Activated naive CD8-positive, alpha-beta T cell treated with anti-CD3 and anti-CD28 coated beads for 36 hours (primary cell): ENCODE measurements at places on chromosomes 1 and 21.
A peak's percentile ranks its signal among the peaks of the same experiment; 100 is the strongest.

DNA sequence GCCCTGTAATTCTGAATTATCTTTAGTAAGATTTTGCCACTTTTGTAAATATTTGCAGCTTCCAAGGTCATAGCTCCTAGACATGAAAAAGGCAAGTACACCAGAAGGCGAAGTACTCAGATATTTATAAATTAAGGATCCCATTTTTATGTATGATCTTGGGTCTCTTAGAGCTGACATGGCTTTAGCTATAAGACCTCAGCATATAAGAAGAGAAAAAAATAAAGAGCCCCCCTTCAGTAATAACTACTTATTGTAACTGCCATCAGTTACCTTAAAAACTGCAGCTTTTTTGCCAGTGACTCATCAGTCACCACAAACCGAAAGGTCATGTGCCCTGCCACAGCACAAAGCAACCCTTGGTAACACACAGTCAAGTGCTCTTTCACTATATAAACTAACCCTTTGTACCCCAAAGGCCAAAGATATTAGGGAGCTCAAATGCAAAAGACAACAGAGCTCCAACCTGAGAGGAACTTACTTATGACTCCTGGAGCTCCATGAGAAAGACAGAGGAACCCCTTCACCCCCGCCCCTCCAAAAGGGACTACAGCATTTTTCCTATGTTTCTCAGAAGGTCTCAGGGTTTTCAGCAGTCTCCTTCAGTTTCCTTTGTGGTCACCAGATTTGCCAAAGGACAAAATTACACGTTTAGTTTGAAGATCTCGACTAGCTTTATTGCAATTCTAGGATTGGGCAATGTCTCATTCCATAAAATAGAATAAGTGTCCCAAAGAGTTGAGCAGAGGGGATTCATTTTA is 219.8 kb upstream of the DUSP10 start:
- DNase-seq, result peak; percentile 58

GRCh38 chr1:85134583-85135391 is 66.0 kb downstream of the SYDE2 start:
- DNase-seq, result no peak

- no peak for DNase-seq
Measured at GRCh38 chr1:199335496-199335895, 692.0 kb upstream of the NR5A2 start.

DNA sequence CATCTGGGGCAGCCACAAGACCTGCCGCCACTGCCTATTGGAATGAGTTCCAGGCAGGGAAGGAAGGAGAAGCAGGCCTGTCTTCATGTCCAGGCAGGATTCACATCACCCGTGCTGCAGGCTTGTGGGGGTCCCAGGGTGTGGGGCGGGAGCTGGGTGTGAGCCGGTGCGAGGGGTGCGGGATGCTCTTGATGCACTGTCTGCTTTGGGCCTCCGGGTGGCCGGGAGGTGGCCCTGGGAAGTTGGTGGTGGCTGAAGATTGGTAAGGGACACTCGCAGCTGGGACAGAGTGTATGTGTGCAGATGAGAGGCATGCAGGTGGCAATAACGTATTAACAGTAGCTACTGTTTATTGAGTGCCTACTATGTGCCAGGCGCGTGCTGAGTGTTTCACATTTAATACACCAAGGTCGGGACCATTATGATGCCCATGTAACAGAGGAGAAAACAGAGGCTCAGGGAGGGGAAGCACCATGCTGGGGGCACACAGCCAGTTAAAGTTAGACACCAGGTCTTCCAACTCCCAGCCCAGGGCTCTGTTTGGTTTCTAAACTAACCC is 3.3 kb downstream of the CROCC start:
- DNase-seq, result no peak

GRCh38 chr1:26028490-26028980 is 7.0 kb downstream of the EXTL1 start:
- DNase-seq, result no peak

- peak; percentile 67 for DNase-seq
Measured at GRCh38 chr1:36553591-36554322, 71.0 kb upstream of the CSF3R start.

- no peak for DNase-seq
Measured at GRCh38 chr1:190579552-190580193, 102.0 kb upstream of the BRINP3 start.

DNA sequence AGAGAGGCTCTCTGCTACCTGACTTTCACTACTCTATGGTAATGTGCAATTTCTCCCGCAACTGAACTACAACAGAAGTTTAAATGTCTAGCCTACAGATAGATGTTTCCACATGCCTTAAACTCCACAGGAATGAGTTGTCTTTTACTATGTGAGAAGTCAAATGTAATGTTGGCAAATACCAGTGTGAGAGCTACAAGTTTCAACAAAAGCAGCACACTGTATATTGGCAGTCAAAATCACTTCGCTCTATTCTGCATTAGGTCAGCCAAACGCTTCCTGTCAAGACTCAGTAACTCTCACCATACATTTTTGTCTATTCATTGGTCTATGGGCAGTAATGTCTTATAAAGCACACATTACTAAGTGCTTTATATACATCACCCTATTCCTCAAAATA is 41.9 kb downstream of the LUZP1 start:
- DNase-seq, result no peak

DNA sequence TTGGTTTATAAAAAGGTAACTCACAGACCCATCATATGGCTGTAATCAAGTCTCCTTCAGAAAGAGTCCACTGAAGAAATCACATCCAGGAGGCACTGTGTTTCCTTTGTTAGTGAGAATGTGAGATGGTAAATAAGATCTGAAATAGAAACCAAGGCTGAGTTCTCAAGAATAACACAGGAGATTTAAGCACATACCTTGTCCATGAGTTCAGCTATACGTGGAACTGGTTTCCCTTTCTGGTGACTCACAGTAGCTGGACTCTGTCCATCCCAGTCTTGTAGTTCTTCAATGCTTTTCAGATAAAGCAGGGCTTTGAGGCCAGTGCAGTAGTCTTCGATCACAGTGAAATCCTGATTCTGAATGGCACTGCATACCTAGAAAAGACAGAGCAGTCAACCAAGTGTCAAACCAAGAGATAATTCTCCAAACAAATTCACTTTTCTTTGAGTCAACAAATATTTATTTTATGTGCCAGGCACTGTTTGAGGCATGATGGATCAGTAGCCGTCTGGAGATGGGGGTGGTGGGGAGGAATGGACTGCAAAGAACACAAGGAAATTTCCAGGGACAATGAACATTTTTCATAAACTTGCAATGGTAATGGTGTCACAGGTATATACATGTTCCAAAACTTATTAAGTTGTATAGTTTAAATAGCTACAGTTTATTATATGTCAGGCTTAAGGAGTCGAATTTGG is 471.4 kb downstream of the PTBP2 start:
- no peak for DNase-seq

- no peak for DNase-seq
Measured at GRCh38 chr1:56309065-56309464, 270.3 kb downstream of the PLPP3 start.

GRCh38 chr1:151062741-151063371 is 2.7 kb downstream of the MLLT11 start:
- DNase-seq, result no peak

DNA sequence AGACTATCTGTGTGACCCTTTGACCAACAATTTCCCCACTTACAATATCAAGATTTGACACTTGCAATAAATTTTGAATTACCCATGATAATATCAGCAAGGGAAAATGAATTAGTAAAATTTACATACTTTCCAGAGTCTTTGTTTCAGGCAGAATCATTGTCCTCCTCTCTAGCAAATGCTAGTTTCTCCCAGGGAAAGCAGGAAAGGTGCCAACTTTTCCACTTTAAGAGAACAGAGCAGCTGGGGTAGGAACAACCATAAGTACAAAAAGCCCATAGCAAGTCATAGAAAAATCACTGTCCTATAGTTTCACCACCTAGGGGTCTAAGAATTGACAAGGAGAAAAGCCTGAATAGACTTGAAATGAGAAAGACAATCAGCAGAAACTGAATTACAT is 67.1 kb upstream of the GUCA2B start:
- DNase-seq, result no peak

GRCh38 chr1:42340901-42341300 is 5.9 kb upstream of the FOXJ3 start:
- no peak for DNase-seq

DNA sequence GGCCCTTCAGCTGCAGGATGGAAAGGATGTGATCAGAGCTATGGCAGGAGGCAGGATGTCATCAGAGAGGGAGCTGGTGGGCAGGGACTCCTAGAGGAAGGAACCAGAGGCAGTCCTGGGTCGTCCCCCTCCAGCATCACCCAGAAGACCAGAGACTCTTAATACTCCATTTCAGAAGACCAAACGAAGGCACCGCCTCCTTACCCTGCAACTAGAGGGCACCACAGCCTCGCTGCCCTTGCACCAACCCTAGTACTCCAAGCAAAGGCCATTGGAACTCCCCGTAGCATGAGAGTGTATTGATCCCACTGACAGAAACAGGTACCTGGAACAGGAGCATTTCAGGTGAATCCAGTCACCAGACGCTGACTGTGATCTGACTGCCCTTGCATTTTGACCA is 598.1 kb downstream of the NPHP4 start:
- no peak for DNase-seq

GRCh38 chr1:109509176-109510134 is at the start of gene AMIGO1:
AMIGO1 (minus strand) TSS chr1:109509727; CDS start chr1:109508912, 815 bp downstream.
- peak; percentile 74 for DNase-seq

- DNase-seq, result no peak
Measured at GRCh38 chr1:196609370-196609737, 1.1 kb upstream of the KCNT2 start.

DNA sequence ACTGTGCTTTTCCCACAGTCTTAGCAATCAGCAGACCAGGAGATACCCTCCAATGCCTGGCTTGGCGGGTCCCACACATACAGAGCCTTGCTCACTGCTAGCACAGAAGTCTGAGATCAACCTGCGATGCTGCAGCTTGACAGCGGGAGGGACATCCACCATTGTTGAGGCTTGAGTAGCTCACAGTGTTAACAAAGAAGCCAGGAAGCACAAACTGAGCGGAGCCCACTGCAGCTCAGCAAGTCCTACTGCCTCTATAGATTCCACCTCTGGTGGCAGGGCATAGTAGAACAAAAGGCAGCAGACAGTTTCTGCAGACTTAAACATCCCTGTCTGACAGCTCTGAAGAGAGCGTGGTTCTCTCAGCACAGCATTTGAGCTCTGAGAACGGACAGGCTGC is 33.4 kb downstream of the MNDA start:
- no peak for DNase-seq

- DNase-seq, result no peak
Measured at GRCh38 chr1:109750920-109751319, 10.1 kb upstream of the GSTM3 start.

GRCh38 chr1:117696561-117696960 is 90.7 kb downstream of the TENT5C start:
- DNase-seq, result no peak

GRCh38 chr1:17597651-17598050 is 58.2 kb downstream of the ARHGEF10L start:
- DNase-seq, result no peak

GRCh38 chr1:47332779-47333577 is 612 bp upstream of the CMPK1 start:
- no peak for DNase-seq

DNA sequence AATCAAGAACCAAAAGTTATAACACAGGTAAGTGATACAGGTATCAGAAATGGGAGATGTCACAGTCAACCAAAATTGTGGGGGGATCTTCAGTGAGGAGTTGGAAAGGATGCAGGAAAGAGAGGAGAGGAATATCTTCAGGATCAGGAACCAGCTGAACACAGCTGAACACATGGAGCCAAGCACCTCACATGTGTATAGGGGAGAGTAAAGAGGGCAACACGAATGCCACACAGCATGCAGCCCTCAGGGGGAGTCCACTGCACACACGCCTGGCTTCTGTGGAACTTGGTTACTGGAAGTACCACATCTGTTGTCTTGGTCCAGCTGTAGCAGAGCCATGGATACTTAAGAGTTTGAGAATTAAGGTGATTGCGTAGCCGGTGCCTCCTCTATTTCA is 218.8 kb downstream of the RGS7 start:
- DNase-seq, result no peak

DNA sequence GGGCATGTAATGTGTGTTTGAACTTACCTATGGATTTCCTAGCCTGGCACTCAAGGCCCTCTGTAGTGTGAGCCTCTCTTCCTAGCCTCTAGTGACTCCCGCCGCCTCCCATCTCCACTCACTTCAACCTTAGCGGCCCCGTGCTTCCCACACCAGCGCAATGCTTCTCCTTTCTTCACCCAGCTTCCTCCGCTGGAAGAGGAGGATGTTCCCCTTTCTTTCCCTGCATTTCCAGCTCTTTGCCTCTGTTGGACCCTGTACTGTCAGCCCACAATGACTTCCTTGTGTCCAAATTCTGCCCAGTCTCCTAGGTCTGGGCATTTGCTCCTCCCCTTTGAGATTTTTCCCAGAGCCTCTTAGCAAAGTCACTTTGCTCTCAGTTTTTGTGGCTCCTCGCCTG is 138.1 kb upstream of the IRF2BP2 start:
- no peak for DNase-seq

- DNase-seq, result no peak
Measured at GRCh38 chr1:48493970-48494769, 22.2 kb upstream of the SPATA6 start.

- no peak for DNase-seq
Measured at GRCh38 chr1:172561252-172561651, 28.3 kb downstream of the SUCO start.

GRCh38 chr1:26994020-26994786 is 711 bp downstream of the TRNP1 start:
- DNase-seq, result peak; percentile 52

- no peak for DNase-seq
Measured at GRCh38 chr1:186326009-186326408, 49.0 kb downstream of the TPR start.

- DNase-seq, result no peak
Measured at GRCh38 chr1:243841507-243841906, 8.5 kb downstream of the AKT3 start.

GRCh38 chr1:246427611-246428010 is 79.5 kb downstream of the SMYD3 start:
- DNase-seq, result no peak

DNA sequence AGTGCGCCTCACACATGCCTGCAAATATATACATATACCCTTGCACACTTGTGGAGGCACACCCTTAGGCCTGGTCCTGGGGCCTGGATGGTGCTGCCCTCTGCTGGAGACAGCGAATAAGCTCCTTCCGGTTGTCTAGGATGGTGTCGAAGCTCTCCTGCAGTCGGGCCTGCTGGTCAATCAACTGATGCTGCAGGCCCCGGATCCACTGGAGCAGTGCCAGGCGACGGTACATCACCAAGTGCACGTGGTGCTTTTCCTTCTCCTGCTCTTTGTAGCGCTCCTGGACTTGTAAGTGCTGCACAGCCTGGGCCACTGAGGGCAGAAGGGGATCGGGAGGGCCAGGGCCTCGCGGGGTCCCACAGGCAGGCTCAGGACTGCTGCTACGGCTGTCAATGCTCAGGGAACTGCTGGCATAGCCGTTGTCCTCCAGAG is 3.1 kb downstream of the C1orf216 start:
- peak; percentile 76 for DNase-seq
